ENCODE measurements at places on chromosomes 7 and 10.

- DNase-seq = no peak
Measured at GRCh38 chr10:25501912-25502311, 327.1 kb downstream of the GPR158 start.

DNA sequence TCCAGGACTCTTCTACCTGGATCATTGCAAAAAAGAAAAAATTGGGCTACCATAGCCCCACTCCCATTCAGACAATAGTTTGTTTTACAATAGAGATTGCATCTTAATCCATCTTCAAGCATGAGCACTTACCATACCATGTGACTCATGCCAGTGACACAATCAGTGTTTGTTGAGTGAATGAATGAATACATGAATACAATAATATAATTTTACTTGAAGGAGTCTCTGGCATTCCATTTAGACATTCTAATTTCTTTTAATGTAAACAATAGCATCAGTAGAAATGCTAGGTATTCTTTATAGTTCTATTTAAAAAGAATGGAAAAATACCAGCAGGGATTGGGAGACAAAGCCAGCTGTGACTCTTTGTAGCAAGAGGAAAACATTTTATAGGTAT, 141.6 kb upstream of the AKR1E2 start:
- DNase-seq = no peak

DNA sequence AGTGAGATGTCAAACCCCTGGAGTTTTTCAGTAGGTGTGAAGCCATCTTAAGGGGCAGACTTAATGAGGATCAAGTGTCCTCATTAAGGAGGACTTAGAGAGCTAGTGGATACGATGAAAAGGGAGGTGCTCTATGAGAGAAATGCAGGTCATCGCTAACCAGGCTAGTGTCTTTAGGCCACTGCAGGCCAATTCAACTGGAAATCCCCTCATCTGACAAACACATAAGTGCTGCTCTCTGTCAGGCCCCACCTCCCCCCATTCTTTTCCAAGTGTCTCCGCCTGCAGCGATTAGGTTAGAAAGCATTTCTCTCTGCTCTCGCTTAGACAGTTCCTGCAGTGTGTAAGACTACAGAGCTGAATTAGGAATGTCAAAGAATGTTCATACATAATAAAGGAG, 33.7 kb downstream of the RBM28 start:
- no peak for DNase-seq

GRCh38 chr7:44046321-44047061, 2.0 kb downstream of the DBNL start:
- DNase-seq = peak; percentile 33
